AG09309 (cell line): ENCODE measurements at places on chromosomes 5 and 9.

DNA sequence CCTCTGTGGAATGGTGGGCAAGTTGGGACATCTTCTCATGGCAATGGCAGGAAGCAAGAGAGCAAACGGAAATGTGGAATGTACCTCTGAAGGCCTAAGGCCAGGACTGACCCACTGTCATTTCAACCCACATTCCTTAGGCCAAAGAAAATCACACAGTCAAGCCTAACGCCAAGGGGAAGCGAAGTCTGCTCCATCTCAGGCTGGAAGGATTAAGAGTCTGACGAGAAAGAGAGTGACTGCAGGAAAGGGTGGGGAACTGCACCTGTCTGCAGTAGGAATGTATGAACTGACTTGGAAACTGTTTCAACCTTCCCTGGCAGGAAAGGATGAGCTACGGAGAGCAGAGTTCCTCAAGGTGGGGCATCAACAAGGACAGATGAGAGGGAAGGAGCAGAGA is 90.2 kb upstream of the TAS2R1 start:
- DNase-seq = no peak

- peak; percentile 51 for DNase-seq
Measured at GRCh38 chr5:67030289-67031056, 166.1 kb downstream of the CD180 start.

DNA sequence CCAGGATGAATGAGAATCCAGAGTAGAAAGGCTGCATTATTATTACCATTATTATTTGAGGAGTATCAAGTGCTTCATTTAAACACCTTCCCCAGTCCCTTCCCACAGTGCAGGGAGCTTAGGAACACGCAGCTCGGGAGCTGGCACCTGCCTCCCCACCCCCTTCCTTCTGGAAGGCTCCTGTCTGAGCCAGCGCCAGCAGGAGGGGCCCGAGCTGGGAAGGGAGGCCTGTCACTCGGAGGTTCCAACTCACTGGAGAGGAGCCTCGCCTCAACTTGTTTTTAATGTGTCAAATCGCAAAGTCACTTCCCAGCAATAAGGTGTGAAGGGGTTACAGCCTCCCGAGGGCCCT is 156.4 kb upstream of the IRX4 start:
- DNase-seq = no peak

DNA sequence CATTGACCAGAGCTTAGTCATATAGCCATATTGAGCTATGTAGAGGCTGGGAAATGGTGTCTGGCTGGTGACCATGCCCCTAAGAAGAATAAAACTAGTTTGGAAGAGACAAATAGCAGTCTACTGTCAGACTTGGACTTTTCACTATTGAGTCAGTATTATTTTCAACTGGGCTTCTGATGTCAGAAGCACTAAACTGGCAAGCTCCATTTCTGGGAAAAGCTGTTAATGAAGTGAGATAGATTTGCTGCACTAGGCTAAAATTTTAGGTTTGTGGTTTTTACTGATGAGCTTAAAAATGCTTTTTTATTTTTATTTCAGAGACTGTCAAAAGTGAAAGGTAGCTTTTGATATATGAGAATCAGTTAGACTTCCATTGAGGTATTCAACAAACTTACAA is 220.2 kb downstream of the RAB3C start:
- no peak for DNase-seq

DNA sequence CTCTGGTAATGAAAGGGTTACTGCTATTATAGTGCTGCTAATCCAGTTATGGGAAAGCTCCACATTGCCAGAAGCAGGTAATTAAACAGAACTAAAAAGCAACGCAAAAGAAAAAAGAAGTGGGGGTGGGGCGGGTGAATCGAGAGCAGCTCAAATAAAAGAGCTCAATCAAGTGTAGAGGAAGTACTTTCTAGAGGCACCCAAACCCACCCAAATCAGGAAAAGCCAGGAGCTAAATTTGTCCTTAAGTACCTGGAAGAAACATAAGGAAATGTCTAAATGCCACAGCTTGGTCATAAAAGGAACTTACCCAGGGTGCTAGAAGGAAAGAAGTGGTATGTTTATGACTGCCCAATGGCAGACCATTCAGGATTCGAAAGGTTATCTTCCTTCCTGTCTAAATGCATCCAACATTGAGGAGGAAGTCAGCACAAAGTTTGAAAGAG is 2.4 kb upstream of the RNF145 start:
- DNase-seq = no peak
